ENCODE measurements at places on chromosomes 5 and 9.

DNA sequence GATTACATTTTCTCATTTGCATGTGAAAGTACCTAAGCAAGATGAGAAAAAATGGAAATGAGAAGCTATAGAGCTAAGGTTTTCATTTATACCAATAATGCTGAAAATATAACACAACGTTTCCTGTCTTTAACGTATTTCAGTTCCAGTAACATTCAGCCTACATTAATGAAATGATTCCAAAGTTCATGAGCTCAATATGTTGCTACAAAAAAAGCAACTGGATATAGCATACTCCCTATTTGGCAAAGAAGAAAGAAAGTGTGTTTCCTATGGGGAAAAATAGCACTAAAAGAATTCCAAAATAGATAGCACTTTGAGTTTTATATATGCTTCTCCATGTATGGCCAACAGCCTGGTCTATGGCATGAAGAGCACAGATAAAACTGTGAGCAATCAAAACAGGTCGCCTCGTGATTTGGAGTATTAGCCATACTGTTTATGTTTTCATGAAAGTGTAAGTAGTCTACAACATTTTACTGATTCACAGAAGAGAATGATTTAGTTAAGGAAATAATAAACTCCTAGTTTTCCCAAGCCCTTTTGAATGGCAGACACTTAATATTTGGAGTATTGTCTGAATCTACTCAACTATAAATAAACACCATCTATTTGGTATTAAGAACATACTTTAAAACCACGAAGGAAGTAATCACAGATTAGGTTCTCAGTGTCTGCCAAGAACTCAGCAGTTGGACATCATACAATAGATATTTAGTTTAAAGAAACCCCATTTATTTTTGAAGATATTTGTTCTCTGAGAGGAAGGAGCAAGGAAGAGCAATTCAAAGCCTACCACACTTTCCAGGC lies 258.7 kb upstream of the RASA1 start:
- no peak for DNase-seq

GRCh38 chr9:120808931-120809330 lies 15.7 kb upstream of the FBXW2 start:
- DNase-seq = no peak

GRCh38 chr5:129973716-129974426 lies 69.6 kb downstream of the CHSY3 start:
- DNase-seq = no peak

DNA sequence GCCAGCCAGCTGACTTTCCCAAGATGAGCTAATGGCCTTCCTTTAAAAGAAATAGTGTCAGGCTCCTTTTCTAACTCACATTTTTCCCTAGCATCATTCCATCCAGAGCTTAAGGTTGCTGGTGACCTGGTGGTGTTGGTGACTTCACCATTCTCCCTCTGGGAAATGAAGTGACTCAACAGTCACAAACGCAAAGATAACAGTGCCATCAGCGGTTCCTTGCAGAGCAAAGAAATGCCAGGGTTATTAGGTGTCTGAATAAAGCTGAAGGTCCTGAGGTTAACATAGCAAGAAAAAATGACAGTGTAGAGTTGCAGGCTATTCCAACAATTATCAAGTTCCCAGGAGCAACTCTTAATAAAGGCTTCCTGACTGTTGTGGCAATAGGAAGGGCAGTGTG lies 111.8 kb upstream of the SLC44A1 start:
- DNase-seq = no peak

GRCh38 chr5:161380486-161380885 lies 166.0 kb downstream of the GABRB2 start:
- DNase-seq = no peak

DNA sequence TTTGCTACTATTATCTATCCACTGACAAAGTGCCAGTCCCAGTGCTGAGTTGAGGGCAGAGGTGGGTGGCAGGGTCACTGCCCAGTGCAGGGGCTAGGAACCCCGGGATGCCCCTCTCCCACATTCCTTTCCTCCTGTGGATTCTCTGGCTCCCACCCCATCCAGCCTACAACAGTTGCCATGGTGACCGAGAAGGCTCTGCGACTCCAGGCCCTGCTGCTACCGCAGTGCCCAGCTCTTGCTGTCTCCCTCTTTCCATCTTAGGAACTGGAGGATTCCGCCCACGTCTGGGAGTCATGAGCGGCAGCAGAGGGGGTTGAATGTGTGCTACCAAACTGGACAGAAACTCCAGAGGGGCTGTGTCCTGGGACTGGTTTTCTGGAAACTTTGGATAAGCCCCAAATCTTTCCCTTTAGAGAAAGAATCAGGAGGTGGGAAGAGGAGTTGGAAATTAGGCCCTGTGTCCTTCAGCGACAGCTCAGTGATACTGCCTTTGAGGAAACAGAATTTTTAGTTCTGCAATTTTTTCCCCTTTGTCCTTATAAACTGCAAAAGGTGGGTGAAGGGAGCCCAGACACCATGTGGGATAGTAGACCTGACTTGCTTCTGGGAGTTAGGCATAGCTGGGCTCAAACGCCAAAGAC lies 20.7 kb upstream of the C5orf47 start:
- DNase-seq = no peak

DNA sequence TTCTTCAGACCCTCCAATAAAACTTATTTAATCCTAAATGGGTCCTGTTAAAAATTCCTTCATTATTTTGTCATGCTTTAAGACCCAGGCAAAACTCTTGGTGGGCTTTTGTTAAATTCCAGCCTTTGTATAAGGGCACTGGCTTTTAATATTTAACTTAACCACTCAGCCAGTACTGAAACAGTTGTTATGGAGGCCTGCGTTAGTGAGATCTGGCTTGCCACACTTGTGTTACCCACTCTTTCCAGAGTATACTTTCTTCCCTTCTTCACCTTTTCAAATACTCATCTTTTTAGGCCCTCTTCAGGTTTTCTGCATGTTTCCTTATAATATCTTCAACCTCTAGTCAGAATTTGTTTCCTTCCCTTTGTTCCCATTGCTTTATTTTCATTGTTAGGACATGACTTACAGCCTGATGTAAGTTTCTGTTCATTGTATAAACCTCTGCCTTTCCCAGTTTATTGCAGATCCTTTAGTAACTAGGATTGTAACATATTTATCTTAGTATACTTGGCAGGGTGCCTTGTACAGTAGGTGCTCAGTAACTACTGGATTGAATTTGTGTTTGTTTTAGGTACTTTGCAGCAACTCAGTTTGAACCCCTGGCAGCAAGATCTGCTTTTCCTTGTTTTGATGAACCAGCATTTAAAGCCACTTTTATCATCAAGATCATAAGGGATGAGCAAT lies 48.8 kb downstream of the LNPEP start:
- DNase-seq = no peak

DNA sequence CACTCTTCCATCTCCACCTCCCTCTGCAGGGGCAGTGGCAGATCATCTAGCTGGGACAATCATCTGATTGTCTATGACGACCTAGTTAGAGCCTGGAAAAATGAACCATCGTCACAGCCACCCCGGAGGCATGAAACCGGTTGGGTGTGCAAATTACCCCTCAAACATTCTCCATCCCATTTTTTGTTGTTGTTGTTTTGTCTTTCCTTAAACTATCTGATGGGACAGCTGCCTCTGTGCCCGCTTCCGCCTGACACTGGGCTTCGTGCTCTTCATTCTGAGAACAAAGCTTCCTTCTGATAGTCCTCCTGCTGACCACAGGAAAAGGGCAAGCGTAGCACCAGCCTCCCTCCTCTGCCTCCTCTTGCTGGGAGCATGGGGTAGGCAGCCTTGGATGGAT lies 7.0 kb upstream of the NDST1 start:
- DNase-seq = no peak

- DNase-seq = no peak
Measured at GRCh38 chr5:60586307-60586901, 113.6 kb downstream of the DEPDC1B start.

- no peak for DNase-seq
Measured at GRCh38 chr9:70924380-70924779, 197.0 kb downstream of the TRPM3 start.

DNA sequence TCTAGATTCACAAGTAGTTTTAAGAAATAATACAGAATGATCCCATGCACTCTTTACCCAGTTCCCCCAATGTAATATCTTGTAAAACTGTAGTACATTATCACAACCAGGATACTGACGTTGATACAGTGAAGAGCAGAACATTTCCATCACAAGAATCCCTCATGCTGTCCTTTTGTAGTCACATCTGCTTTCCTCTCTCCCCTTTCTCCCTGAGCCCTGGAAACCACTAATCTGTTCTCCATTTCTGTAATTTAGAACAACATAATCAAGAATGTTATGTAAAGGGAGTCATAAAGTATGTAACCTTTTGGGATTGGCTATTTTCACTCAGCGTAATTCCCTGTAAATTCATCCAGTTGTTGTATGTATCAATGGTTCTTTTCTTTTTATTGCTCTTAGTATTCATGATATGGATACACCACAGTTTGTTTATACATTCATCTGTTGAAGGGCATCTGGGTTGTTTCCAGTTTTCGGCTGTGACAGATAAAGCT lies 61.1 kb downstream of the ERCC6L2 start:
- no peak for DNase-seq

GRCh38 chr5:160390787-160391696 lies 8.8 kb downstream of the FAM200C start:
- no peak for DNase-seq

DNA sequence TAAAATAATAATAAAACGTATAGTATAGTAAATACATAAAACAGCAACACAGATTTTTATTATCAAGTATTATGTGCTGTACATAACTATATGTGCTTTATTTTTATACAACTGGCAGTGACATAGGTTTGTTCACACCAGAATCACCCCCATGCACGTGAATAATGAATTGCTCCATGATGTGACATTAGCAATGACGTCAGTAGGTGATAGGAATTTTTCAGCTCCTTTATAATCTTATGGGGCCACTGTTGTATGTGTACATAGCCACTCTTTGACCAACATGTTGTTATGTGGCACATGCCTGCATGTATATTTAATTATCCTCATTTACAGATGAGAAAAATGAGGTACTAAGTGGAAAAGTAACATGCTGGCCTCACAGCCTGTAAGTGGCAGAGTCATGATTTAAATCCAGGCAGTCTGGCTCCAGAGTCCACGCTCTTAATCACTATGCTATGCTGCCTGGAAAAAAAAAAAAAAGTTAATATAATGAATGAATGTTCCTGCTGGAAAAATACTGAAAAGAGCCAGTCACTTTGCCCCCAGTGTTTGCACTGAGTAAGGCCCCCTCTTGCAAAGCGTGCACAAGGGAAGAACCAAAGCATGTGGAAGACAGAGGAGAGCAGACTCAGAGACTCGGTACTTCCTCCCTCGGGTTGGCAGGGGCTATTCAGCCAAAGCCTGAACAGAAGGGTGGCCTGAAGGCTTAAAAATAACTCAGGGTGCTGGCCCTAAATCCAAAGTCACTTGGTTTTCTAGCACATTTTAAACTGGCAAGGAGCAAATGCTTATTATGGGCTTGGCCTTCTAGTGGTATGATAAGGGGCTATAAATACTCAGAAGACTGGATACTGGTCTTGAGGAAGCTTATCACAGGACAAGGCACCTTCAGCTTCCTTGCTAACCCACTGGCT lies 206.8 kb downstream of the GLIS3 start:
- DNase-seq = no peak

GRCh38 chr5:169291877-169292276 lies 9.1 kb downstream of the SLIT3 start:
- DNase-seq = no peak

All from activated T-helper 1 cell treated with anti-CD3 and anti-CD28 coated beads, Interleukin-12 subunit alpha, Interleukin-12 subunit beta, Interleukin-2, Interleukin-4 antibody, amounts not matched to agents 30 ng/mL and 10 ng/mL and 1 ng/mL, durations not matched to agents 14 hours and 24 hours and 36 hours (primary cell).